Right ventricle myocardium superior (tissue), 1 donor: ENCODE measurements at places on chromosomes 12 and 14. TPM values are rescaled to one million over a fixed set of nuclear protein-coding genes. Genes with fewer than 3 reads are reported as not detected.

The IL25 gene
- total RNA-seq, result not detected

The ASIC1 gene
- total RNA-seq, result 1.6 TPM

DNA sequence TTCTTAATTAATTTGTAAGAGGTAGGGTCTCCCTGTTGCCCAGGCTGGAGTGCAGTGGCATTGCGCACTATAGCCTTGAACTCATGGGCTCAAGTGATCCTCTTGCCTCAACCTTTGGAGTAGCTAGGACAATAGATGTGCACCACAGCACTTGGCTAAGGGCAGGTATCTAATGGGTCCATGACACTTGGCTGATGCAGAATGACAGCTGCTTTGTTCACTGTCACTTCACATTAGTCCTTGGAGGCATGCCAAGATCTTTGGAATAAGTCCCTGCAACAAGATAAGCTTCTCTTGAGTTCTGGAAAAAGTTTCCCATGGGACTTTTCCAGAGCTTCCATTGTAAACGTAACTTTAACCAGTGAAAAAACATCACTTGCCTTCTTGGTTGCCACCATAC, 23.4 kb downstream of the COQ6 start:
- no peak for DNase-seq

- no peak for DNase-seq
These were observed 33.7 kb upstream of the IL22 start for GRCh38 chr12:68287106-68287505.

- no peak for DNase-seq
These were observed 2.8 kb downstream of the TCP11L2 start for GRCh38 chr12:106305376-106305775.

The A2ML1 gene
- not detected for total RNA-seq

The RPL10L gene
- not detected for total RNA-seq

The NFE2 gene
- total RNA-seq, result 0.40 TPM

DNA sequence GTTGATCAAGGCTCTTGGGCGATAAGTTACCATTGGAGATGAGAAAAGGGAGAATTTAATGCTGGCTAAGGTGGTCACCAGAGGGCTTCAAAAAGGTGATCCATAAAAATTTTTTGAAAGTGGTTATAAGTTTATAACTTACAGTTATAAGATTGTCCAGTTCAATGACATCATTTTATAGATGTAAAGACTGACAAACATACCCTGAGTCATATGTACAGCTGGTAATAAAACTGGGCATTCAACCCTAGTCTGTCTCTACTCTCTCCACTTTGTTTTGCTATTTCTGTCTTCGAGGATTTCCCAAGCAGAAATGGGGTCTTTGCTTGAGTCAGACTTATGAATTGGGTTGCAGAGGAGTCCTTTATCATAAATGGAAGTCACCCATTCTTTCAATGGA, 454.0 kb downstream of the SOX5 start:
- DNase-seq, result no peak
